ENCODE measurements at places on chromosomes 6 and 20.

- no peaks in the 10 kb centered on the region for H3K4me1 ChIP-seq
- H3K4me3 ChIP-seq, result no peak overlapping the region
- peaks cover 13% of the 10 kb centered on the region for H3K36me3 ChIP-seq
- no peak for DNase-seq
- H3K27ac ChIP-seq, result no peak overlapping the region
Observed at GRCh38 chr6:158970640-158971275, 29.2 kb downstream of the RSPH3 start.

DNA sequence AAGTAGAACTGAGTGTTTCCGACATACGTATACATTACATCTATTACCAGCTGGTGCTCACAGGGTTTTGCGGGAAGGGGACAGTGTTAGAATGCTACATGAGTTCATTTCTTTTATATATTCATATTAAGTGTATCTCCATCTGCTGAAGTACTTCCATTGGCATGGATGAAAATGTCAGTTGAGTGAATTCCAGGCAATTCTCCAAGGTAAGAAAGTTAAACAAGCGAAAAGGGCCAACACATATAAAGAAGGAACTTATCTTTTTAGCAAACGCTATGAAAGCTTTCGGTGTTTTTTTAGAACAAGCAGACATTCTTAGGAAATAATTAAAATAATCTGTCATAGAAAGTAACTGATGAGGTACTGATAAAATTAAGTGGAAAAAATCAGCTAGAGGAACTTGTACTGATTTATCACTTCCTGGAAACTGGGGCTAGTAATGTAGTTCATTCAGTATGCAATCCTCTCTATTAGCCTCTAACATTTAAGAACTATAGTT, 34.6 kb downstream of the RNF146 start:
- H3K27ac ChIP-seq, result no peak overlapping the region
- H3K27me3 ChIP-seq, result no peaks in the 10 kb centered on the region
- peak; percentile 2 for DNase-seq

- H3K4me1 ChIP-seq, result peaks cover 37% of the 10 kb centered on the region
- no peaks in the 10 kb centered on the region for H3K36me3 ChIP-seq
- no peaks in the 10 kb centered on the region for H3K27me3 ChIP-seq
- H3K4me3 ChIP-seq, result no peak overlapping the region
- no peak for DNase-seq
- H3K27ac ChIP-seq, result no peak overlapping the region
Observed at GRCh38 chr20:23120261-23120660, 34.1 kb upstream of the CD93 start.

- H3K36me3 ChIP-seq, result no peaks in the 10 kb centered on the region
- no peak overlapping the region for H3K27ac ChIP-seq
- H3K27me3 ChIP-seq, result no peaks in the 10 kb centered on the region
- no peak overlapping the region for H3K4me3 ChIP-seq
Observed at GRCh38 chr20:16005021-16005914, 568.0 kb downstream of the KIF16B start.

- no peak overlapping the region for H3K4me3 ChIP-seq
- H3K27ac ChIP-seq, result no peak overlapping the region
- H3K36me3 ChIP-seq, result no peaks in the 10 kb centered on the region
- H3K27me3 ChIP-seq, result no peaks in the 10 kb centered on the region
Observed at GRCh38 chr20:44006578-44006977, 91.9 kb downstream of the TOX2 start.

DNA sequence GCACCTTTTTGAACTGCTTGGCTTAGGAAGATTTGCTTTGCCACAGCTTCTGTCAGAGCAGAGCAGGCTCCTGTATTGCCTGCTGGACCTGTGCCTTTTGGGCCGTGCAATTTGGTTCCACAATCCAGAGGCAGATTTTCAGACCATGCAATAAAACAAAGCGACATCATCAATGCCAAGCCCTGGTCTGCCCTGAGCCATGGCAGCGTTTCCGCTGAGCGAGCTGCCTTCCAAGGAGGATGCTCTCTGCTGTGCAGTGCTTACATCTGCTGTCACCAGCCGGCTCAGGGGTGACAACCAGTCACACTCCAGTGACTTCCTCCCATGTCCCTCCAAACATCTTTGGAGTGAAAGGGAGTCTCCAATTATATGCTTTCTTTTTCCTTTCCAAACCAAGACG, 282.2 kb downstream of the CDH26 start:
- no peaks in the 10 kb centered on the region for H3K36me3 ChIP-seq
- no peaks in the 10 kb centered on the region for H3K4me1 ChIP-seq
- no peak overlapping the region for H3K4me3 ChIP-seq
- no peak for DNase-seq
- no peaks in the 10 kb centered on the region for H3K27me3 ChIP-seq

DNA sequence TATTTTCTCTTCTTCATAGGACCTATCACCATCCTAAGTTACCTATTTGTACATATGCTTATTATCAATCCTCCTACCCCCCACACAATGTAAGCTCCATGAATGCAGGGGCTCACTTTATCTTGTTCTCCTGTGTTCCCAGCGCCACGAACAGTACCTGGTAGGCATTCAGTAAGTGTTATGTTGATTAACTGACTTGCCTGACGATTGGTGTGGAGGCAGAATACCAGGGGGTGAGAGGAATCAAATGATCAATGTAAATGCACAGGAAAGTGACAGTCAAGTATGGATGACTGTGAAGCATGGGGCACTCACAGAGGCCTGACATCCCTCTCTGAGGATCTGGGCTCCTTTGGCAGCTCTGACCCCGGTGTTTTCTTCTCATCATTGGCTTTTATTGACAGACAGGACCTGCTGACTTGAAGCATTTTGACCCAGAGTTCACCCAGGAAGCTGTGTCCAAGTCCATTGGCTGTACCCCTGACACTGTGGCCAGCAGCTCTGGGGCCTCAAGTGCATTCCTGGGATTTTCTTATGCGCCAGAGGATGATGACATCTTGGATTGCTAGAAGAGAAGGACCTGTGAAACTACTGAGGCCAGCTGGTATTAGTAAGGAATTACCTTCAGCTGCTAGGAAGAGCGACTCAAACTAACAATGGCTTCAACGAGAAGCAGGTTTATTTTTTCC, 6.1 kb upstream of the IFT52 start:
- no peaks in the 10 kb centered on the region for H3K27me3 ChIP-seq
- no peaks in the 10 kb centered on the region for H3K36me3 ChIP-seq
- no peak overlapping the region for H3K27ac ChIP-seq
- H3K4me3 ChIP-seq, result no peak overlapping the region
- H3K4me1 ChIP-seq, result no peaks in the 10 kb centered on the region
- DNase-seq, result no peak

- no peak overlapping the region for H3K27ac ChIP-seq
- DNase-seq, result no peak
- no peak overlapping the region for H3K4me3 ChIP-seq
- H3K27me3 ChIP-seq, result peaks cover 56% of the 10 kb centered on the region
- peaks cover 31% of the 10 kb centered on the region for H3K36me3 ChIP-seq
Observed at GRCh38 chr6:166971271-166971670, 14.9 kb upstream of the RNASET2 start.

GRCh38 chr20:38207621-38208020, 42.6 kb upstream of the TGM2 start:
- H3K36me3 ChIP-seq, result no peaks in the 10 kb centered on the region
- H3K4me1 ChIP-seq, result no peaks in the 10 kb centered on the region
- H3K27me3 ChIP-seq, result peaks cover 4% of the 10 kb centered on the region
- H3K27ac ChIP-seq, result no peak overlapping the region
- no peak for DNase-seq

DNA sequence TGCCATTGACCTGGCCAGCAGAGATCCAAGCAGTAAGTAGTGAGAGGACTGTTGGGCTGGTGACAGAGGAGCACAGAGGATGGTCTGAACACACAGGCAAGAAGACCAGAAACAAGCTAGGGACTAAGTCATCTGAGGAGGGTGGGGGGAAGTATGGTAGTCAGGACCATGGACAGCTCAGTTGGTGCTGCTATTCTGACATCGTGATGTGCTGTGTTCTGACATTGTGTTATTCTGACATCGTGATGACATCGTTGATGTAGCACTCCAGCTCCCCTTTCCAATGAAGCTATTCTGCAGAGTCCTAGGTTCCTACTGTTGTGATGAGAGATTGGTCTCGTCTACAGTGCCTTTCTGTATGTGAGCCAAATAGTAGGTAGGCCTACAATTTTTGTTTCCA, 28.7 kb downstream of the CFAP206 start:
- H3K4me1 ChIP-seq, result no peaks in the 10 kb centered on the region
- H3K27ac ChIP-seq, result no peak overlapping the region
- H3K4me3 ChIP-seq, result no peak overlapping the region
- H3K36me3 ChIP-seq, result no peaks in the 10 kb centered on the region

GRCh38 chr6:2760882-2761842, 4.0 kb upstream of the WRNIP1 start:
- DNase-seq, result peak; percentile 57
- H3K27ac ChIP-seq, result no peak overlapping the region
- peaks cover 19% of the 10 kb centered on the region for H3K4me1 ChIP-seq
- peak overlapping the region; percentile 12 for H3K4me3 ChIP-seq
- no peaks in the 10 kb centered on the region for H3K36me3 ChIP-seq
